ENCODE measurements at places on chromosomes 1 and 21. TPM values are rescaled to one million over a fixed set of nuclear protein-coding genes. Genes with fewer than 3 reads are reported as not detected.

FNDC5 gene
- total RNA-seq, result 0.32 TPM

RUNX3 gene
- 6.8 TPM for total RNA-seq

LORICRIN gene
- not detected for total RNA-seq

FCER1G gene
- total RNA-seq, result not detected

ADAMTSL4 gene
- total RNA-seq, result 7.2 TPM

BRDT gene
- total RNA-seq, result not detected

GLIS1 gene
- total RNA-seq, result not detected

CRYAA gene
- not detected for total RNA-seq

JMJD4 gene
- total RNA-seq, result 25.0 TPM
